Left lung (tissue), 14 donors: ENCODE measurements at places on chromosomes 7 and 10.

GRCh38 chr7:112010994-112011393 is 195.2 kb downstream of the DOCK4 start:
- DNase-seq = no peak
- no peaks in the 10 kb centered on the region for H3K4me1 ChIP-seq
- no peak overlapping the region for H3K27ac ChIP-seq
- no peak overlapping the region for H3K4me3 ChIP-seq
- no peaks in the 10 kb centered on the region for H3K36me3 ChIP-seq

GRCh38 chr10:34761453-34761852 is 53.6 kb downstream of the PARD3 start:
- no peaks in the 10 kb centered on the region for H3K27me3 ChIP-seq
- H3K36me3 ChIP-seq = no peaks in the 10 kb centered on the region
- no peak overlapping the region for H3K27ac ChIP-seq

GRCh38 chr7:3067606-3068380 is 24.1 kb upstream of the CARD11 start:
- H3K36me3 ChIP-seq = no peaks in the 10 kb centered on the region
- no peaks in the 10 kb centered on the region for H3K27me3 ChIP-seq
- no peak for DNase-seq
- no peak overlapping the region for H3K27ac ChIP-seq
- H3K4me3 ChIP-seq = no peak overlapping the region

DNA sequence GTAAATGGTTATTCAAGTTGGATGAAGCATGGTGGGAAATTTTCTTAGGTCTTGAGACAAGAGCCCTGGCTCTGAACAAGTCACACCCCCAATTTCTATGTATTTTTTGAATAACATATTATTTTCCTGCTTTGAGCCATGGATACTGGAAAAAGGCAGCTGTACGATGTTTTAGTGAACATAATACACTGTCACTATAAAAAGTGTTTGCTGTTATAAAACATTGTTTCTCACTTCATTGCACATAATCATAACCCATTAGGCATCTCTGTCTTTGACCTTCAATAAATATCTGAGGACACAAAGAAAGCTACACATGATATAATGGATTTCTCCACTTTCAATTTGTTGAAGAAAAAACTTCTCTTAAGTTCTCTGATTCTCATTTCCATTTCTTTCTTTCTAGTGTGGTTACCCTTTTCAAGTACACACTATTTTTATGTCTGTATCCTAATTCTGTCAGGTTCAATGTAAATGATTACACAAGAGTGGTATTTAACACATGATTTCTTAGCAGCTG is 283.9 kb upstream of the SP8 start:
- no peak overlapping the region for H3K27ac ChIP-seq
- H3K27me3 ChIP-seq = no peaks in the 10 kb centered on the region

- no peaks in the 10 kb centered on the region for H3K36me3 ChIP-seq
- H3K27ac ChIP-seq = no peak overlapping the region
- peaks cover 28% of the 10 kb centered on the region for H3K4me1 ChIP-seq
- no peak for DNase-seq
- H3K4me3 ChIP-seq = no peak overlapping the region
These were observed 76.1 kb upstream of the LYZL2 start for GRCh38 chr10:30705625-30706149.

DNA sequence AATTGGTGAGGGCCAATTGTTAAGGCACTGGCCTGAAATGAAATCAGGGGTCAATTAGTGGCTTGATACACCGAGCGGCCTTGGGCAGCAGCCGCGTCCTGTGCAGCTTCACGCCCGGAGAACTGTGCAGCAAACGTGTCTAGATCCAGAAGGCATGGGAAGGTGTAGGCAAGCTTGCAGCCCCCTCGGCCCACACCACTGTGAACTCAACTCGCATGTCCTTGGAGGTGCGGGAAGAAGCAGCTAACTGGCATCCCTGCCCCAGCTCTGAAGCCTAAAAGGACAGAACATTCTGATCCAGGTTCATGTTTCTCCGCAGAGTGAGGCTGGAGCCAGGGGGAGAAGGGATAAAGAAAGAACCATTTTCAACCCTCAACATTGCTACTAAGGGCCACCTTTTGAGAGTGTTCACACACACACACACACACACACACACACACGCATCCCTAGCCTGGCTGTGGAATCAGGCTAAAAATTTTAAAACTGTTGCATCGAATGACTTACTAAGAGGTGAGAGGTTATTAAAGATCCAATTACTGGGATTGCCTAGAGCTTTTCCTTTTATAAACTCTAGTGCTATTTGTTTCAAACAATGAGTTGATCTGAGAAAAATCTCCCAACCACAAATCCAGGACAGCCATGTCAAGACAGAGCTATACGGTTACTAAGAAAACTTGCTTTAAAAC is 104.0 kb downstream of the PARP12 start:
- no peak for DNase-seq
- no peak overlapping the region for H3K27ac ChIP-seq
- no peaks in the 10 kb centered on the region for H3K4me1 ChIP-seq
- no peaks in the 10 kb centered on the region for H3K36me3 ChIP-seq
- no peaks in the 10 kb centered on the region for H3K27me3 ChIP-seq
- H3K4me3 ChIP-seq = no peak overlapping the region

DNA sequence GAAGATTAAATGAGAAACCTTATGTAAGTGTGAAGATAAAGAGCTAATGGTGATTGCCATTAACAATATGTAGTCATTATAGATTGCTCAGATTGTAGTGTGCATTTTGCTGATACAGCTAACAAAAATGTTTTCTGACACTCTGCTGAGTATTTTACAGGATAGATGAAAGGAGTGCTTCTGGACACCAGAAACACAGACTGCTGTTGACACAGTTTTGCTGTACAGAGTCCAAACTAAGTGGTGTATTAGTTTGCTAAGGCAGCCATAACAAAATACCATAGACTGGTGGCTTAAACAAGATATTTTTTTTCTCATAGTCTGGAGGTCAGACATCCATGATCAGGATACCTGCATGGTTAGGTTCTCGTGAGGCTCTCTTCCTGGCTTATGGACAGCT is 2.2 kb downstream of the SMC3 start:
- H3K27me3 ChIP-seq = no peaks in the 10 kb centered on the region
- no peak for DNase-seq
- H3K36me3 ChIP-seq = no peaks in the 10 kb centered on the region
- peaks cover 48% of the 10 kb centered on the region for H3K4me1 ChIP-seq

GRCh38 chr7:132486274-132486610 is 90.0 kb downstream of the PLXNA4 start:
- H3K27me3 ChIP-seq = no peaks in the 10 kb centered on the region
- no peak overlapping the region for H3K27ac ChIP-seq
- DNase-seq = no peak
- no peaks in the 10 kb centered on the region for H3K36me3 ChIP-seq
- H3K4me1 ChIP-seq = no peaks in the 10 kb centered on the region

DNA sequence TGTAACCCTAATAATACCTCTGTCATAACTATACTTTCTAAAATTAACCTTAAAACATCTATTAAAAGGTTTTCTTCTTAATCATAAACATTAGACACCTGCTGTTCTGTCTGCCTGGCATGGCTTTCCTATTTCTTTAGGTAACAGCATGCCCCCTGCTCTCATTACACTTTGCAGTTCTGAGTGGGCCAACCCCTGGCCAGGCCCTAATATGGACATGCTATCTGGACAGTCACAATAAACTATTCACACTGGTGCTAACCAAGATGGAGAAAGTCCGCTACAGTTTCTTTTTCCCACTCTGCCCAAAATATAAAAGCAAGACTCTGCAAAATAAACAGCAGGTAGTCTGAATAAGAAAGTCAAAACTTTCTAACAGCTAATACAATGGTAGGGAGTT is 84.0 kb downstream of the ELAPOR2 start:
- H3K36me3 ChIP-seq = no peaks in the 10 kb centered on the region
- DNase-seq = no peak
- H3K27ac ChIP-seq = no peak overlapping the region
- H3K27me3 ChIP-seq = no peaks in the 10 kb centered on the region

GRCh38 chr7:134167250-134167649 is 40.1 kb downstream of the LRGUK start:
- no peak overlapping the region for H3K27ac ChIP-seq
- no peaks in the 10 kb centered on the region for H3K27me3 ChIP-seq
- DNase-seq = peak; percentile 38
- no peaks in the 10 kb centered on the region for H3K4me1 ChIP-seq

DNA sequence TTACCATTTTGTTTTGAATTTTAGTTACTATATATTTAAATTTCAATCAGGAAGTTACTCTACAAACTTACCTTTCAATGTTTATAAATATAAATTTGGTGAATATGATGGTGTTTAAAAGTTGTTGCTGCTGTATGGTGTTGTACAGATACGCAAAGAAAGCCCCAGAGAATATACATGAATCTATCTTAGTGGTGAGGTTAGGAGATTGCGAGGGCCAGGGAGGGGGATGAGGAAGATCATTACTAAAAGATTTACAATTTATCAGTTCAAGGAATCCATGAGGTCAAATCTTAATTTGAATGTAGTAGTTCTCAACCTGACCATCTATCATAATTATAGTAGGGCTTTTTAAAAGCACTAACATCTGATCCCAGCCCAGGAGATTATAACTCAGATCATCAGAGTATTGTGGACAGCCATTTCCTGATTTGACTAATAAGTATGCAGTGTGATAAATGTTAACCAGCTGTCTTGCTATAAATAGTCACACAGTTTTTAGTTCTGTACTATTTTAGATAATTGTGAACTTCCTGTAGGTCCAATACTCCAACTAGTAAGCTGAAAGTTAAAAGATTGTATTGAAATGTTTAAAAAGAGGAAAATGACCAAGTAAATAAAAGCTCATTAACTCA is 23.6 kb downstream of the FAM3C start:
- peak overlapping the region; percentile 21 for H3K27ac ChIP-seq
- H3K27me3 ChIP-seq = no peaks in the 10 kb centered on the region
- H3K4me1 ChIP-seq = peaks cover 17% of the 10 kb centered on the region
- no peak for DNase-seq

GRCh38 chr10:88110355-88110754 is 246.9 kb downstream of the PTEN start:
- H3K27ac ChIP-seq = no peak overlapping the region
- no peak overlapping the region for H3K4me3 ChIP-seq

DNA sequence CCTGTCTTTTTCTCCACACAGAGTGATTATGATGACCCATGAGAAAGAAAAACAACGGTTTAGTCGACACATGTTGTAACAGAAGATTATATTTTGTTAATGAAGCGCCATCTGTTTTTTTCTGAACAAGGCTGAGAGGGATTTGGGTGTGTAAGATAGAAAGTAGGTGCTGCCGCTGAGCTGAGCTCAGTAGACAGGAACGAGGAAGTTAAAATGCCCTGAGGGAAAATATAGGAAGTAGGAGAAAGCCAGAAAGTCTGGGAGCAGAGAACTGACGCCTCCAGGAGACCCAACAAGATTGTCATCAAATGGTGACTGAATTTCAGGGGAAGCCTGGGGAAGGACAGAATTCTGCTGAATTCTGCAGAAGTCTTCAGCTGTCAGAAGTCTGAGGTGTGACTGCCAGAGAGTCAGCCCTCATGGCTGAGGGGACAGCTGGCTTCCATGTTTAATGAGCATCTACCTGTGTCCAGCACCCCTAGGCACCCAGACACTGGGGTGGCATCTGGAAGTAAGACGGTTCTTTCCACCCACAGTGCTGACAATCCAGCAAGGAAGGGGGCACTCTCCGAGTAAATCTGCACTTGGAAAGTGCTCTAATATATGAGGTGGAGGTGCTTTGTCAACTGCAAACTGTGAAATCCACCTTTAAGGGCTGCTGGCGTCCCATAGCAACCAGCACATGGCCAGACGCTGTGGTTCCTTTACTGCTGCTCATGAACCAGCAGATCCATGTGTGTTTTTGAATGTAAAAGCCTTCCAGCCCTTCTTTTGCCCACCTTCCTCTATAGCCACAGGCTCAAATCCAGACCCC is 12.5 kb upstream of the TSPAN15 start:
- H3K4me1 ChIP-seq = peaks cover 14% of the 10 kb centered on the region
- peak overlapping the region; percentile 74 for H3K27ac ChIP-seq
- H3K4me3 ChIP-seq = no peak overlapping the region
- no peaks in the 10 kb centered on the region for H3K36me3 ChIP-seq
- H3K27me3 ChIP-seq = no peaks in the 10 kb centered on the region

- no peak for DNase-seq
- peaks cover 16% of the 10 kb centered on the region for H3K4me1 ChIP-seq
- H3K27me3 ChIP-seq = no peaks in the 10 kb centered on the region
These were observed 146.1 kb downstream of the GRK5 start for GRCh38 chr10:119353421-119353820.

- H3K4me3 ChIP-seq = no peak overlapping the region
- peaks cover 5% of the 10 kb centered on the region for H3K27me3 ChIP-seq
- H3K36me3 ChIP-seq = no peaks in the 10 kb centered on the region
- DNase-seq = no peak
- H3K27ac ChIP-seq = no peak overlapping the region
- no peaks in the 10 kb centered on the region for H3K4me1 ChIP-seq
These were observed 11.0 kb upstream of the GDF10 start for GRCh38 chr10:47288916-47289495.

DNA sequence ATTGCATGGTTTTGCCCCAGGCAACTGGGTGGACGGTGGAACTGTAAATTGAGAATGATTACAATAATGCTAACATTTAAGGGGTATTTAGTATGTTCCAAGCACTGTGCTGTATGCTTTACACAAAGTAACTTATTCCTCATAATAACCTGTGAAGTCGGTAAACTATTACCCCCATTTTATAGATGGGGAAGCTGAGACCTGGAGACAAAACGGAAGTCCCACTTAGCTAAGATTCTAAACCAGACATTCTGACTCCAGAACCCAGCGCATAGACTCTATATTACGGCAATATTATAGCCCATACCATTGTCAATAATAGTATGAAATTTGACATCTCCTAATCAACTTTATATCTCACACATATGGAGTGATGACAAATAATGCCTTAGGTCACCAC is 39.9 kb upstream of the TMEM236 start:
- no peak overlapping the region for H3K4me3 ChIP-seq
- no peaks in the 10 kb centered on the region for H3K27me3 ChIP-seq
- no peak for DNase-seq
- H3K36me3 ChIP-seq = peaks cover 93% of the 10 kb centered on the region
- H3K4me1 ChIP-seq = no peaks in the 10 kb centered on the region

DNA sequence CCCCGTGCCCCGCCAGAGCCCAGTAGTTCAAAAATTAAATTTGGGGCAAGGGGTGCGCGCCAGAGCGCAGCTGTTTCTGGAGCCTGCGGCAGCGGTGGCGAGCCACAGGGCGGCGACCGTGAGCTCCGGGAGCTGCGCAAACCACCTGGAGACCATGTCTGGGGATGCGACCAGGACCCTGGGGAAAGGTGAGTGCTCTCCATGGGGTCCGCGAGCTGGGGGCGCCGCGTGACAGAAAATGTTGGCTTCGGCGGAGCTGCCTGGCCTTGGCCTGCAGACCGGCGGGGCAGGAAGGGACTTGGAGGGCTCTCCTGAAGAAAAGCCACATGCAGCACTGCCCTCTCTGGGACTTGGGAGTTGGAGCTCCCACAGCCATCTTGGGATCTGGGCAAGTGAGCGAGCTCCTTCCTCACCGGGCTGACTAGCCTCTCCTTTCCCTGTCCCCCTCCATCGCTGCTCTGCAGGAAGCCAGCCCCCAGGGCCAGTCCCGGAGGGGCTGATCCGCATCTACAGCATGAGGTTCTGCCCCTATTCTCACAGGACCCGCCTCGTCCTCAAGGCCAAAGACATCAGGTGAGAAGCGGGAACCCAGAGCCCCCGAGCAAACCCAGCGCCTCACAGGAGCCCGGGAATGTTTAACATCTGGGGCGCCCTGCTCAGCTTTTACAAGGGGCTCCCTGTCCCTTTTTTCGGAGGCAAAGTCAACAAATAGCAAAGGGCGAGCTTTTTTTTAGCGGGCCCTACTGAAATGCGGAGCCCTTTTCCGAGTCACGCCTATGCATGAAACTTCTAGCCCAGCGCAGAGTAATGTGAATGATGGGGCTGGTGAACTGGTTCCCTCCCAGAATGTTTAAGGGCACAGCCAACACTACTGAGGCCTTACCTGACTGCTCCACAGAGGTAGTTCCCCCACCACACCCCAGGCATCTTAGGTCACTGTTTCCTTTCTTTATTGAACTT is 6.1 kb downstream of the GSTO2 start:
- H3K4me3 ChIP-seq = peak overlapping the region; percentile 27
- H3K36me3 ChIP-seq = no peaks in the 10 kb centered on the region
- H3K27me3 ChIP-seq = peaks cover 16% of the 10 kb centered on the region
- H3K27ac ChIP-seq = no peak overlapping the region
